Activated CD4-positive, alpha-beta memory T cell treated with anti-CD3 and anti-CD28 coated beads, Interleukin-2, amount 10 ng/mL, durations not matched to agents 7 days and 5 days (primary cell): ENCODE measurements at places on chromosomes 2 and 18. TPM values are rescaled to one million over a fixed set of nuclear protein-coding genes. Genes with fewer than 3 reads are reported as not detected.

The CCDC74B gene
- total RNA-seq = 0.88 TPM

The SPEG gene
- 1.1 TPM for total RNA-seq

The CD8B gene
- total RNA-seq = 1.7 TPM

The CENPO gene
- 40.3 TPM for total RNA-seq

The MAB21L4 gene
- total RNA-seq = not detected

The CCL20 gene
- total RNA-seq = 4.7 TPM

The GKN1 gene
- not detected for total RNA-seq

The FBLN7 gene
- 7.3 TPM for total RNA-seq

The CDH20 gene
- total RNA-seq = not detected

The NPPC gene
- not detected for total RNA-seq

The MC2R gene
- not detected for total RNA-seq

The CDH19 gene
- total RNA-seq = not detected

The HOXD3 gene
- total RNA-seq = not detected

The BCS1L gene
- 35.0 TPM for total RNA-seq

The PDCD1 gene
- total RNA-seq = 17.2 TPM

The RELCH gene
- total RNA-seq = 38.6 TPM

The CHRNG gene
- not detected for total RNA-seq

DNA sequence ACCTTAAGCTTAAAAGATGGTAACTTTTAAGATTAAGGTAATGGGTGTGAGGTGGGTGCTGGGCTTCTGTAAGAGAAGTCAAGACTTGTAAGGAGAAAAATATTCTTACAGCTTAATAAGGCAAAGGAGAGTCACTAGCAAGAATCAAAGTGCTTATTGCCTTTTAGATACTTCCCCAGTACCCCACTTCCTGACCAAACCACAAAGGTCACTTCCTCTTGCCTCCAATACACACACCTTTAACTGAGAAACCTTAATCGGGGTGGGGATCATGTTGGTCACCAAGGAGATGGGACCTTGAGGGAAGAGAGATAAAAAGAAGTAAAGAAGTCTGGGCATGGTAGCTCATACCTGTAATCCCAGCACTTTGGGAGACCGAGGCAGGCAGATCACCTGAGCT, 10.6 kb upstream of the ATG16L1 start:
- DNase-seq = peak; percentile 66

DNA sequence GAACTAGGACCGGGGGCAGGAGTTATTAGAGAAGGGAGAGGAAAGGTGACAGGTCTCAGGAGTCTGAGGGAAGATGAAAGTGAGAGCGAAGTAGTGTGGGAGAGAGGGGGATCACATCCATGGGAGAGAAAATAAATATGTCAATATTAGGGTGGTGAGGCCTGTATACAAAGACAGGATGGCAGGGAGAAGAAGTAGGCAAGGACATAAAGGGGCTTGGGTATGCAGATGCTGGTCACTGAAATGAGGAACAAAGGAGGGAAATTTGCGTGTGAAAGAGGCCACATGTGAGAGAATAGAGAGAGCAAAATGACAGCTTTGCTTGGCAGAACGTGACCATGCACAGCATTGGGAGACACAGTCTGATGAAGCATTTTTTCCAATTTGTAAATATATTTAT, 13.6 kb downstream of the METAP1D start:
- DNase-seq = no peak

DNA sequence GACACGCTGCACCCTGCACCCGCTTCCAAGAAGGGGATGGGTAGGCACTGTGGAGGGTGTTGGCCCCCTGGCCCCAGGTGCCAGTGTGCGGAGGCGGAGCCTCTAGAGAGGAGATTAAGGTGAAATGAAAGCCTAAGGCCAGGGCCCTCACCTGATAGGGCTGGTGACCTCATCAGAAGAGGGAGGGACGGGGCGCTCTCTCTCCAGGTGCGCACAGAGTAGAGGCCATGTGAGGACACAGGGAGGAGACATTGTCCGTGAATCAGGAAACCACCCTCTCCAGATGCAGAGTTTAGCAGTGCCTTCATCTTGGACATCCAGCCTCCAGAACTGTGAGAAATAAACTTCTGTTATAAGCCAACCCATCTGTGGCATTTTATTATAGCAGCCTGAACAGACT, 62.3 kb downstream of the PSMG2 start:
- no peak for DNase-seq

DNA sequence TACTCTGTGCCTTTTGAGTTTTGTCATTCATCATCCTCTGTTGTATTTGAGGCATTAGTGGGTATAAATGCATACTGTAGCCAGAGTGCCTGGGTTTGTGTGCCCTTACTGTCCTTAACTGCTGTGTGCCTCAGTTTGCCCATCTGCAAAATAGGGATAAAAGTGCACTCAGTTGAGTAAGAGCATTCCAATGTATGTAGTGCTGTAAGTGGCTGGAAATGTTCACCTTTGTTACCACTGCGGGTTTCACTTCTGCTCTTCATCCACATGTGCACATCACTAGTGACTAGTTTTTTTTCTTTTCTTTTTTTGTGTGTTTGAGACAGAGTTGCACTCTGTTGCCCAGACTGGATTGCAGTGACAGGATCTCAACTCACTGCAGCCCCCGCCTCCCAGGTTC, 39.9 kb downstream of the PLEKHB2 start:
- no peak for DNase-seq

- no peak for DNase-seq
These were observed 148.1 kb downstream of the ACKR3 start for GRCh38 chr2:236717729-236718128.

GRCh38 chr2:7013471-7014160, 96.4 kb downstream of the RNF144A start:
- no peak for DNase-seq

GRCh38 chr2:184814421-184814820, 216.1 kb downstream of the ZNF804A start:
- DNase-seq = no peak

GRCh38 chr2:205543937-205544702, 138.2 kb upstream of the NRP2 start:
- DNase-seq = no peak

DNA sequence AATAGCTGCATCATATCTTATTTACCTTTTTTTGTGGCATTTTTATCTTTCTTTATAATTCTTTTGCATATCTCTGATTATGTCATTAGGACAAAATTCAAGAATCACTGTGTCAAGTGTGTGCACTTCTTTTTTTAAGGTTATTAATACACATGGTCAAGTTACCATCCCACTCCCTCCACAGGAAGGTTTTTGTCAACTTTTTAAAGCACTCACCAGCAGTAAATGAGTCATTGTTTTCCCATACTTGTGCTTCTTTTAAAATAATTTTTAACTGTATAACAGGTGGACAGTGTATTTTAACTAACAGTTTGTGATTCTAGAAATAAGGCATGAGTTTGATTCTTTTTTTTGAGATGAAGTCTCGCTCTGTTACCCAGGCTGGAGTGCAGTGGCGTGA, 45.7 kb upstream of the FAM171B start:
- no peak for DNase-seq
